ENCODE measurements at places on chromosomes 1 and 21.
A peak's percentile ranks its signal among the peaks of the same experiment; 100 is the strongest.

DNA sequence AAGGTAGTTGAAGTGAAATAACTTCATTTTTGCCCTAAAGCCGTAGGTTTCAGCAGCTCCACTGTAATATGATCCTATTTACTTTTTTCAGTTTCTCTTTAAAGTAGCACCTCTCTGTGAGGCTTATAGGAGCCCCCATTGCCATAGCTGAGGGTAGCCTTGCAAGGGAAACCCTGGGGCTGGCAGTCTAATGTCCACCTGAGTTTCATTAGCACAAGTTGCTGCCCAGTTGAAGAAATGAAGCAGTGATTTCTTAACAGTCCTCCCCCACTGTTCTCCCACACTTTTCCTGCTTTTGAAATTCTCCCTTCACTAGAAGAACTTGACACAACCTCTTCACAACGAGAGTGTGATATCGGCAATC, 1.5 kb downstream of the HMCN1 start:
- DNase-seq = no peak

- no peak for DNase-seq
These were observed 570 bp downstream of the KCND3 start for GRCh38 chr1:111988743-111989453.

DNA sequence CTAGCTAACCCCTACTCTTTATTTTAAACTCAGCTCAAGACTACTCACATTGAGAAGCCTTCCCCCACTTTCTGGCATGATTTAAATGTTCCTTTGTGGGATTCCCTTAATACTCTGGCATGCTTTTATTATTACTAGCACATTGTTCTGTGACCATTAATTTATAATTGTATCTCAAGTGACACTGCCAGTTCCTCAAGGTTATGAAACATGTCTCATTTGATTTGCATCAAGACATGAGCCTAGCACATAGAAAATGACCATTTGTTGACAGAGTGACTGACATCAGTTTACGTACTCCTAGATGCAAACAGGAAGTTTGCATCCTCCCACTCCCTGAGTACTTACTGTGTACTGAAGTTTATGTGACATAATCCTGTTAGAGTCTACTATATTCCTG, 15.2 kb downstream of the RGS4 start:
- no peak for DNase-seq

GRCh38 chr1:14970115-14970798, 183.3 kb upstream of the TMEM51 start:
- DNase-seq = no peak

DNA sequence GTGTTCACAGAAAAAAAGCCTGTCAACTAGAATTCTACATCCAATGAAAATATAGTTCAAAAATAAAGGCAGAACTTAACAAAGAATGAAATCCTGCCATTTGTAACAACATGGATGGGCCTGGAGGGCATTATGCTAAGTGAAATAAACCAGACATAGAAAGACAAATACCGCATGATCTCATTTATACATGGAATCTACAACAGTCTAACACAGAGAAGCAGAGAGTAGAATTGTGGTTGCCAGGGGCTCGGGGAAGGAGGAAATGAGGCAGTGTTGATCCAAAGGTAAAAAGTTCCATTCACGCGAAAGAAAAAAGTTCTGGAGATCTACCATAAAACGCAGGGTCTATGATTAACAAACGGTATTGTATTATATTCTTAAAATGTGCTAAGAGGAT, 282.6 kb downstream of the MRPL39 start:
- DNase-seq = no peak

DNA sequence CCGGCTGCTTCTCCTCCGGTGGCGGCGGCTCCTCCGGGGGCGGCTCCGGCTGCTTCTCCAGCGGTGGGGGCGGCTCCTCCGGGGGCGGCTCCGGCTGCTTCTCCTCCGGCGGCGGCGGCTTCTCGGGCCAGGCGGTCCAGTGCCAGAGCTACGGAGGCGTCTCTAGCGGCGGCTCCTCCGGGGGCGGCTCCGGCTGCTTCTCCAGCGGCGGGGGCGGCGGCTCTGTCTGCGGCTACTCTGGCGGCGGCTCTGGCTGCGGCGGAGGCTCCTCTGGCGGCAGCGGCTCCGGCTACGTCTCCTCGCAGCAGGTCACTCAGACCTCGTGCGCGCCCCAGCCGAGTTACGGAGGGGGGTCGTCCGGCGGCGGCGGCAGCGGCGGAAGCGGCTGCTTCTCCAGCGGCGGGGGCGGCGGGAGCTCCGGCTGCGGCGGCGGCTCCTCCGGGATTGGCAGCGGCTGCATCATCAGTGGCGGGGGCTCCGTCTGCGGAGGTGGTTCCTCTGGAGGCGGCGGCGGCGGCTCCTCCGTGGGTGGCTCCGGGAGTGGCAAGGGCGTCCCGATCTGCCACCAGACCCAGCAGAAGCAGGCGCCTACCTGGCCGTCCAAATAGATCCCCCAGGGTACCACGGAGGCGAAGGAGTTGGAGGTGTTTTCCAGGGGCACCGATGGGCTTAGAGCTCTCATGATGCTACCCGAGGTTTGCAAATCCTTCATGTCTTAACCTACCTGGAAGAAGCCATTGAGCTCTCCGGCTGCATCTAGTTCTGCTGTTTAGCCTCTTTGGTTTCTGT, 2.0 kb downstream of the LORICRIN start:
- DNase-seq = no peak

GRCh38 chr1:67572594-67573221, 112.3 kb upstream of the GADD45A start:
- DNase-seq = no peak

DNA sequence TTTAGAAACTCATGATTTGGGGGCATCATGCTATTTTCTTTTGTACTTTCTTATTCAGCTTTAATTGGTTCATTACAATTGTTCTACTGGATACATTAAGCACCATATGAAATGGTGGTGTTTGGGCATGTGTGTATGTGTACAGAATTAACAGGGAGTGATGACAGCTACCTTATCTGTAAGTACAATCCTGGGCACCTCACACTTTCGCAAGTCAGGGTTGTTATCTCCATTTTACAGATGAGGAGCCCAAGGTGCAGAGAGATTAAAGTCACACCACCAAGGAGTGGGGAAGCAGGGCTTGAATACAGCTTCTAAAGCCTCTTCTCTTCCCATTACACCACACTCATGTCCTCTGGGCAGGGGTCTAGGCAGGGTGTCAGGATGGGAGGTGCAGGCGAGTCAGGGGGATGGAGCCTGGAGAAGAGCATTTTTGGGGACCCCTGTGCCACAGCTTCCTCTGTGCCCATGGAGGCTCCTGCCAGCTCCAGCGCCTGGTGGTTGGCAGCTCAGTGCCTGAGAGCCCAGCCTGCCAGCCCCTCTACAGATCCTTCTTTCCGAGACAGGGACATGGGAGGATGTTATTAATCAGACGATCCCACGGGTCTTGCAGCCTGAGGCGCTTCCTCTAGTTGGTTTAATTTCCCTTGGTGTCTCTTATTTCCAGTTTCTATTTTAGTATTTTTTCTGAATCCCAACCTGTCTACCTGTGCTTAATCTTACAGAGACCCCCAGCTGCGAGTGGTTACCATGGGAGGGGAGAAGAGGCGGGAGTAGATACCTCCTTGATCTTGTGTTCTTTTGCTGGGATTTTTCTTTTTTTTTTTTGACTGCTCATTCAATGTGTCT, 126.2 kb upstream of the CD34 start:
- DNase-seq = no peak

- no peak for DNase-seq
These were observed 91.7 kb downstream of the ATG4C start for GRCh38 chr1:62875676-62876075.

DNA sequence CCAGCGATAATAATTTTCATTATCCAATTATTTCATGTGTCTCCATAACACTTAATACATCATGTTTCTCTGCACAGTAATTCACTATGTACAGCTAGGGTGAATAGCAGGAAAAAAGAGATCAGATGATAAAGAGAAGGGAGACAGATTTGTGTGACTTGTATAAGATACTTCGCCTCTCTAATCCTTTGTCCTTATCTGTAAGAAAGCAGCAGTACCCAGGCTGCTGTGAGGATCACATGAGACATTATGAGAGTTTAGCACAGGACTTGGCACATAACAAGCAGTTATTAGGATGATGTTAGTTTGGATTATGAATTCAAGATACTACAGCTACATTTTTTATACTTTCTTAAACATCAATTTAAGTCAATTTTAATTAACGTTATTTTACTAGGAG, 6.3 kb downstream of the ERG start:
- no peak for DNase-seq

DNA sequence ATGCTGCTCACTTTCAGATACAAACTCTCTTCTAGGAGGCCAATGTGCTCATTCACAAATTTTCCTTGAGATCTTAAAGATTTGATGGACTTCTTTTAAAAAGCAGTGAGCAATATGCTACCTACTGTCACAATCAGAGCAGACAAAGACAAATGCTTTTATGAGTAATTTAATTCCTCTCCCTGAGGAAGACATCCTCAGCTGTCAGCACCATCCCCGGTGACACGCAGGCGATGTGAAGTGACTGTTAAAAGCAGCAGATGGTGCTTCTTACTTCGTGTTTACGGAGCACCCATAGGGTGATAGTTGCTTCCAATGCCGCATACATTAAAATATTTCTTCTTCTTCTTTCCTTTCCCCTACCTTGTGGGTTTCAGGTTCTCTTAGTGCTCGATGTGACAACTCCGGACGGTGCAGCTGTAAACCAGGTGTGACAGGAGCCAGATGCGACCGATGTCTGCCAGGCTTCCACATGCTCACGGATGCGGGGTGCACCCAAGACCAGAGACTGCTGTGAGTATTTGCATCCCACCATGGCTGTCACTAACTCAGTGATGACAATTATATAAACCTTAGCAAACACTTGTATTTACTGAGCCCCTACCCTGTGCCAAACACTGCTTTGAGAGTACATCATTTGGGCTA, 29.1 kb downstream of the LAMC2 start:
- DNase-seq = no peak

DNA sequence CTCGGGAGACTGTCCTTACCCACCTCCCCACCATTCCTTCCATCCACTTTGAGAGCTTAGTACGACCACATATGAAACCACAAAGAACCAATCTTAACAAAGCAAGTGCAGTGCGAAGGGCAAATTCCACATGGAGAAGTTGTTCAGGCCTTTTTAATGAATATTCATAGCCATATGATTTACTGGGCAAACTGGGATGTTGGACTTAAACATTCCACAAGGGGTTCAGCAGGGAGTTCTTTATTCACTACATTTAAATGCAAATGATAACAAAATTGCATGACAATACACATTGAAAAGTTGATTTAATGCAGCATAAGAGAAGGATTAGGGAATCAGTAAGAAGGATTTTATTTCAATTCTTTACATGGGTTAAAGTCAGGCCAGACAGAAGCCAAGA, 14.7 kb downstream of the NMNAT2 start:
- DNase-seq = peak; percentile 39

GRCh38 chr1:223844787-223845036, 1.0 kb downstream of the TP53BP2 start:
- no peak for DNase-seq

Data from iPS DF 6.9 (cell line).